ENCODE measurements at places on chromosomes 3 and 15. TPM values are rescaled to one million over a fixed set of nuclear protein-coding genes. Genes with fewer than 3 reads are reported as not detected.

The H1-8 gene
- not detected for polyA plus RNA-seq

The ACOX2 gene
- 38.7 TPM for polyA plus RNA-seq

The GNAT1 gene
- polyA plus RNA-seq, result not detected

The DGKG gene
- 0.44 TPM for polyA plus RNA-seq

The CYP1A1 gene
- not detected for polyA plus RNA-seq

The GRIP2 gene
- 0.90 TPM for polyA plus RNA-seq

The B3GALNT1 gene
- polyA plus RNA-seq, result 45.1 TPM

The CIP2A gene
- polyA plus RNA-seq, result 18.4 TPM

The RBMS3 gene
- 15.4 TPM for polyA plus RNA-seq

The CYP19A1 gene
- 0.39 TPM for polyA plus RNA-seq

The LRRC31 gene
- 0.37 TPM for polyA plus RNA-seq

The POPDC2 gene
- polyA plus RNA-seq, result 4.5 TPM

The CMSS1 gene
- polyA plus RNA-seq, result 46.4 TPM

The DAZL gene
- not detected for polyA plus RNA-seq

The DNAH12 gene
- polyA plus RNA-seq, result 0.88 TPM

The AP3B2 gene
- polyA plus RNA-seq, result 2.1 TPM

The GUCA1C gene
- polyA plus RNA-seq, result 0.64 TPM

The CYP11A1 gene
- 1.2 TPM for polyA plus RNA-seq

The DPP8 gene
- 25.5 TPM for polyA plus RNA-seq

The ACP3 gene
- polyA plus RNA-seq, result 68.4 TPM

The PRR23B gene
- polyA plus RNA-seq, result not detected

- DNase-seq, result no peak
These were observed 330.8 kb downstream of the CNTN6 start for GRCh38 chr3:1423566-1424089.

- no peak for DNase-seq
These were observed 947.1 kb downstream of the FHIT start for GRCh38 chr3:60304112-60304511.

GRCh38 chr3:72048873-72049272 lies 263.9 kb upstream of the PROK2 start:
- no peak for DNase-seq

DNA sequence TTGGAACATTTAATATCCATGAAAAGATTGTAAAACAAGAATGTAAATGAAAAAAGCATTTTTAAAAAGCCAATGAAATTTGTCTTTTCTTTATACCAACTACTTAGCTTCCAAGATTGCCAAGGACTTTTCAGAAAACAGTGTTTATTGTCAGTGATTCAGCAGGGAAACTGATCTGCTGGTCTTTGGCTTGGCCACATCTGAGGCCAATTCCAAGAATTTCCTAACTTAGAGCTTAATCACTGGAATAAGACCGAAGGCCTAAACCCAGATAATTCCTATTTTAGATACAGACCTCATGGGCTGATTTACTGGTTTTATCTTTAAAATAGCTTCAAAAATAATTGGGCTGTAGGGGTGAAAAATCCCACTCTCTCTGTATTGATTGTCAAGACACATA lies 260.5 kb upstream of the RORA start:
- no peak for DNase-seq

GRCh38 chr15:88832820-88833730 lies 29.8 kb downstream of the ACAN start:
- DNase-seq, result no peak

- DNase-seq, result no peak
These were observed 2.4 kb downstream of the TRPM1 start for GRCh38 chr15:31098953-31099740.

DNA sequence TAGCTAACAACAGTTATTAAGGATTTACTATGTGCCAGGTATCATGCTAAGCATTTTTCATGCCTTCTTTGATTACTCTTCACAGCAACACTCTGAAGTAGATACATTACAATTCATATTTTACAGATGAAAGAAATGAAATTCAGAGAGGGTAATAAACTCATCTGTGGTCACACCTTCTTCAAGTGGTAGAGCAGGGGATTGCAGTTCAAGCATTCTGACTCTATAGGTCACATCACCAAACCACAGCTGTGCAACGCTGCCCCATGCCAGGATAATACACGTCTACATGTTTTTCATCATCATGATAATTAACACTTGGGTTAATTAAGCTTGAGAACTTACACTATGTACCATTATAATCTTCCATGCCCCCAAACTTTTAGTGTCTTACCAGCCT lies 98.5 kb downstream of the LRRC3B start:
- DNase-seq, result no peak

GRCh38 chr3:30643763-30644462 lies 37.5 kb downstream of the TGFBR2 start:
- DNase-seq, result no peak

- DNase-seq, result no peak
These were observed 174.0 kb downstream of the SUCNR1 start for GRCh38 chr3:152047465-152047864.

GRCh38 chr3:79178471-79179180 lies 589.2 kb downstream of the ROBO1 start:
- DNase-seq, result no peak

DNA sequence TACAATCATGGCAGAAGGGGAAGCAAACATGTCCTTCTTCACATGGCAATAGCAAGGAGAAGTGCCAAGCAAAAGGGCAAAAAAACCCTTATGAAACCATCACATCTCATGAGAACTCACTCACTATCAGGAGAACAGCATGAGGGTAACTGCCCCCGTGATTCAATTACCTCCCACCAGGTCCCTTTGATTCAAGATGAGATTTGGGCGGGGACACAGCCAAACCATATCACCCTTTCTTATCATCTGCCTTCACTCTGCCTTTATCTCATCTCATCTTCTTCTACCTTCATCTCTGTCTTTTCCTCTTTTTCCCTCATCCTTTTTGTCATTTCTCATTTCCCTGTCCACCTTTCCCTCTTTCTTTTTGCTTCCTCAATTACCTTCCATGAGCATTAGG lies 149.6 kb downstream of the AGBL1 start:
- DNase-seq, result no peak

- DNase-seq, result no peak
These were observed 86.4 kb upstream of the THBS1 start for GRCh38 chr15:39494462-39494861.

GRCh38 chr3:73926360-73927202 lies 301.8 kb upstream of the PDZRN3 start:
- no peak for DNase-seq

DNA sequence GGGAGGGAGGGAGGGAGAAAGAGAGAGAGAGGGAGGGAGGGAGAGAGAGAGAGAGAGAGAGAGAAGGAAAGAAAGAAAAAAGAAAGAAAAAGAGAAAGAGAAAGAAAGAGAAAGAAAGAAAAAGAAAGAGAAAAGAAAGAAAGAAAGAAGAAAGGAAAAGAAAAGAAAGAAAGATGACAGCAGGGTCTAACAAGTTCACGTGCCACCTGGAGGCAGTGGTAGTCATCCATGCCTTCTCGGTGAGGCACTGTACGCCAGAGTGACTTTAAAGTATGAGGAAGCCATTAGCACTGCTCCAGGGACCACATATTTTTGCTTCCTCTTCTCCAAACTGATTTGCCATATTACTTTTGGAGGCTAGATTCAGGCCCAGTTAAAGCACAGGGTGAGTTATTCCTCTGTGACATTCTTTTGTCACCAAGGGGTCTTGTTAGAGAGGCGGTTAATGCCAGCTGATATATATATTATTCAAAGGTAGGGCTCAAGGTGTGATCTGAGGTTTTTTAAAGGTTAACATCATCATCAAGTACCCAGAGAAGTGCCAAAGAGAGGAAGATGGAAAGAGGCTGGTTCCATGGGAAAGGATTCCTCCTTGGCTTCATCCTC lies at the start of gene HTR3D:
Gene HTR3D, plus strand, starts transcription at position 556 of the 606 bp plus-strand sequence. Its CDS starts 0 bp downstream, at position 556.
- no peak for DNase-seq

- DNase-seq, result no peak
These were observed 58.8 kb upstream of the GOLGA8A start for GRCh38 chr15:34496207-34496995.

- DNase-seq, result no peak
These were observed 20.1 kb downstream of the KBTBD8 start for GRCh38 chr3:67018105-67018788.

- DNase-seq, result no peak
These were observed 3.6 kb downstream of the GADL1 start for GRCh38 chr3:30890907-30891306.

DNA sequence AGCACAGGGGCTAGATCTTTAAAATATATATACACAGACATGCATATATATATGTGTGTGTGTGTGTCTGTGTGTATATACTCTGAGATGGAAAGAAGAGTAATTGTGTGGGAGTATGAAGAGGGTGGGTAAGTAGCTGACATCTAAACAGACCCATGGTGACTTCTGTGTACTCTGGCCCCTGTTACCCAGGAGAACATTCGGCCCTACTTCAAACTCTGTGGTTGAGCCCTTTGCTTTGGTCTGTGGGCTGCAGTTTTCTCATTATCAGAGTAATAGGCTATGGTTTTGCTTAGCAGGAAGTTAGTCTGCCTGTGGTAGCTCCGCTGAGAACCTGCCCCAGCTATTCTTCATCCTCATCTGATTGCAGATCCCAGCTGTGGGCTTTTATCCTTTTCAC lies 141.4 kb downstream of the RBPMS2 start:
- DNase-seq, result no peak

- no peak for DNase-seq
These were observed 273.6 kb downstream of the THRB start for GRCh38 chr3:24220859-24221657.

DNA sequence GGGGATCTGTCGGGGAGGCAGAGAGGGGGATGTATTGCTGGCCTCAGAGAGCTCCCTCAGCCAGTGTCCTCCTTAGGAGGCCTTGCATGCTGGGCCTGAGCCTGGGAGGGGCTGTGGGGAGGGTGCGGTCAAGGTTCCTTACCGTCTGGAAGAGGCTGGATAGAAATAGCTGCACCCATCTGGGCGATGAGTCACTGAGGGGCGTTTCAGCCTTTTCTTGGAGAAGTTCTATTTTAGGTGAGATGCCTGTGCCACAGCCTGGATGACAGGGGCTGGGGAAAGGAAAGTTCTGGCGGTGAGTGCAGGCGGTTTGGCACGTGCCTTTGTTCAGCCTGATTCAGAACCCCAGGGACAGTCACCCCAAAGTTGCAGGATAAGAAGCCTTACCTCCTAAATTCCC lies 35.7 kb upstream of the APEH start:
- DNase-seq, result no peak

DNA sequence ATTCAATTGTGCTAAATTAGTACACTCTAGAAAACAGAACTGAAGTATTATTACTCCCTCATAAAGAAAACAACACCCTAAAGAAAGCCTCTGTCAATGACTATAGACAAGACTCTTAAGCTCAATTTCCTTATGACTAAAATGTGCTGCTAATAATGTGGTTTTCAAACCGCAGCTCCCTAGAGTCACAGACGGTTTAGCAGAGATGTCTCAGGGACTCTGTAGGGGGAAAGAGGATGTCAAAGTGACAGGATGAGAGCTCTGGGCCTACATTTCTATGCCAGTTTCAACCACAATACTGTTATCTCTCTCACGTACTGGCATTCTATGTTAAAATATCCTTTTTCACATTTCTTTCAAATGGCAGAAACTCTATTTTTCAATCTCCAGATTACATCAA lies 37.6 kb upstream of the WDR49 start:
- no peak for DNase-seq

DNA sequence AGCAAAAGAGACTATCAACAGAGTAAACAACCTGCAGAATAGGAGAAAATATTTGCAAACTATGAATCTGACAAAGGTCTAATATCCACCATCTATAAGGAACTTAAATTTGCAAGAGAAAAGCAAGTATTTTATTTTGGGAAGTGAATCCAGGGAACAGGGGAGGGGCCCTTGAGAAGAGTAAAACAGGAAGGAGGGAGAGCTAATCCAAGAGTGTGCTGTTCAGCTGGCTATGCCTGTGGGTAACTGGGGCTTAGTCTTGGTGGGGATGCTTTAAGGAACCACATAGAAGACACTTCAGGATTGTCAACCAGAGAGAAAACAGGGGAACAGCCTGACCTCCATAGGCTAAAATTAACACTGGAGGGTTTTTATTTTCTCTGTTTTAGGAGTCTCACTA lies 3.9 kb upstream of the HHLA2 start:
- no peak for DNase-seq

- no peak for DNase-seq
These were observed 67.2 kb upstream of the XCR1 start for GRCh38 chr3:46094506-46094905.

GRCh38 chr15:98954411-98954810 lies 53.2 kb downstream of the PGPEP1L start:
- DNase-seq, result no peak

- DNase-seq, result no peak
These were observed 13.9 kb downstream of the NR1I2 start for GRCh38 chr3:119795849-119796248.

DNA sequence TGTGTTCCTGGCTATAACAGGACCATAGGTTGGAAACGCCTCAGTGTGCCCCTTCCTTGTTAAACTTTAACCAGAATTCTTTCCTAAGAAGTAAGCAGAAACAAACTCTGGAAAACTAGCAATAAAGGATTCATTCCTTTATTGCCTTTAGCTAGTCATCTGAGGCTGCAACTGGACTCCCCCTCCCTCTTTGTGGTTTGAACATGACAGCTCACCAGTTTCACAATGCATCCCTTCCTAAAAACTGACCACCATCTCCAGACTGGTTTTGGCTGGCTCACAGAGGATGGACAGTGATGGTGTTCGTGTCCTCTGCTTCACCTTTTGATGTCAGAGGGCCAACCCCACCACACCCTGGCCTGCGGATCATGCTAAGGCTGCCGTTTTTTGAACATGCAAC lies 27.9 kb upstream of the TGFBR2 start:
- no peak for DNase-seq

GRCh38 chr3:130626049-130626448 lies 109.1 kb downstream of the COL6A6 start:
- no peak for DNase-seq

DNA sequence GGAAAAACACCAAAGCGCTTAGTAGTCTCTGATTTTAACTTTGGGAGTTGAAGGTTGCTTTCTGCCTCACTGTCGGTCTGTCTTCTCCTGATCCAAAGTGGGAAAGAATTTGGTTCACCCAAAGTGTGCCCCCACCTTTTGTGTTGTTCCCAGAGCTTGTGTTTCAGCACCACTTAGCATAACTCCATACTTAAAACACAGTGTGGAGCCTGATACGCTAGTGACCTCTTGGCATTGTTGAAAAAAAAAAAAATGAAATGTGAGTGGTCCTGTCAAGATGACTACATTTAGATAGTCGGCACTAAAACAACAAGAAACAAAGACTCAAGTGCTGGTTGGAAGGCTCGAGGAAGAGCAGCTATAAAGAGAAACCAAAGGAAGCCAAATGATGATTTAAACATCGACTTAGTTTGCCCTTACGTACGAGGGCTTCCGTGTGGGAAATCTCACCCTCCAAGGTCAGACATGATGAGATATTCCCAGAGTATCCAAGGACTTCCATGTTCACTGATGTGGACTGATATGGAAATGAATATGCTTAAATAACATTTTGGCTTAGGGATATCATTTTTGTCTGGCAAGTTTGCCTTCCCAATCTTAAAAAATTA lies 178.8 kb downstream of the MEIS2 start:
- no peak for DNase-seq
